ENCODE measurements at places on chromosomes 12 and 14.

- no peak for DNase-seq
Measured at GRCh38 chr12:57055824-57056223, 5.9 kb upstream of the MYO1A start.

DNA sequence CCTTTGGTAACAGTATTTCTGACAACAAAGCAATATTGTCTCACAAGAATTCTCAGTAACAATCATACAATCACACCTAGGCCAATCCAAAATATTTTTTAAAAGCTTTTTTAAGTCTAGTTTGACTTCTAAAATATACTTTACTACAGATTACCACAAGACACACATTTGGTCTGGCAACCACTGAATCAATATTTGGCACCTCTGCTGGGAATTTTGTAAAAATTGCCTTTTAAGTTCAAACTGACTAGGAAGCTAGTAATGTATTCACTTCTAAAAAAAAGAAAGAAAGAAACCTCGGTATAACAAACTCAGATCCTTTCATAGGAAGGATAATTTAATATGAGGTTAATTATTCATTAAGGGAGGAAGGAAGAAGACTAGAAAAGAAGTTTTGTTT is 18.2 kb upstream of the ETV6 start:
- no peak for DNase-seq

- no peak for DNase-seq
Measured at GRCh38 chr12:120190985-120191480, 3.5 kb downstream of the GCN1 start.

DNA sequence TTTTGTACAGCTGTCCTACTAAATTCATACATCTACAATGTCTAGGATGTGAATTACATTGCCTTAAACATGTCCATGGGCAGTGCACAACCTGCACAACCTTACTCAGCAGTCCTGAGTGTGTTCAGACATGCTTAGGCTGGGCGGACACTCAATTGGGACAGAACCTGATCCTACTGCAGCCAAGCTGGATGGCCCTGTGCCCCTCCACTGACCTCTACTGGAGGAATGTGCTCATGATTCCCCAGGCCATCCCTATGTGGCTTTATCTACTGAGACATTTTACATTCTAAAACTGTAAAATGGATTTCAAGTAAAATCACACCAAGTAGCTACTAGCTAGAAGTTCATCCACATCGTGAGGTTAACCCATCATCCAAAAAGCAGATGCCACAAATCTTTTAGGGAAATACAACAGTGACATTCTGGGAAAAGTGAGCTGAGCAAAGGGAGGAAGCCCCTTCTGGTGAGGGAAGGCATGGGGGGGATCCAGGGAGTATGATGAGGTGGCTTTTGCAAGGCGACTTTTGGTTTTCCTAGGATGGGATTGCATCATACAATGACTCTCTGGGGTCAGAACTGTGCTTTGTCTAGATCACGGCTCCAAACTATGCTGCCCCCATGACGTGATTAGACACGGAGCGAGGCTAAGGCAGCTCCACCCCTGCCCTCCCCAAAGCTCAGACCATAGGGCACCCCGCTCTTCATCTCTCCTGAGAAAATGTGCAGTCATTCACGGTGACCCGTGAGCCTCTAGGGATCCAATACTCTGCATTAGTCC is 911.7 kb upstream of the TMEM132C start:
- DNase-seq, result no peak

GRCh38 chr12:43063650-43064049 is 474.1 kb upstream of the PRICKLE1 start:
- no peak for DNase-seq

DNA sequence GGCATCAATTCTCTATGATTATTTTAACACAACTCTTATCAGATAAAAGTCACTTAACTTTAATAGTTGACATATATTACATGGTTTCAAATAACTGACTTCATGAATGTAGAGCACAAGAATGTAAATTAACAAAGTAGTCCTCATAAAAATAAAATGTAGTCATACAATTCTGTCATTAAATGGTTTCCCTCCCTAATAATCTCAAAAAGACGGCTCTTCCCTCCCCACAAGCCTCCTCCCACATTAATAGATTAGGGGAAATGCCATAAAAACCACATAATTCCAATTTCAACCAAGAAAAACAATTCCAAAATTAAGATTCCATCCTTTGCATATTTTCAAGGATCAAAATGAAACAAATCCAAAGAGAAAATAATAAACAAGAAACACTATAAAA is 36.7 kb downstream of the SPTLC2 start:
- no peak for DNase-seq

- no peak for DNase-seq
Measured at GRCh38 chr14:25622763-25623162, 572.8 kb upstream of the STXBP6 start.

GRCh38 chr12:40253936-40254335 is 29.1 kb downstream of the LRRK2 start:
- DNase-seq, result no peak

- no peak for DNase-seq
Measured at GRCh38 chr14:79661752-79662151, 549.6 kb downstream of the DIO2 start.

GRCh38 chr12:114163771-114164170 is 197.6 kb upstream of the RBM19 start:
- no peak for DNase-seq

DNA sequence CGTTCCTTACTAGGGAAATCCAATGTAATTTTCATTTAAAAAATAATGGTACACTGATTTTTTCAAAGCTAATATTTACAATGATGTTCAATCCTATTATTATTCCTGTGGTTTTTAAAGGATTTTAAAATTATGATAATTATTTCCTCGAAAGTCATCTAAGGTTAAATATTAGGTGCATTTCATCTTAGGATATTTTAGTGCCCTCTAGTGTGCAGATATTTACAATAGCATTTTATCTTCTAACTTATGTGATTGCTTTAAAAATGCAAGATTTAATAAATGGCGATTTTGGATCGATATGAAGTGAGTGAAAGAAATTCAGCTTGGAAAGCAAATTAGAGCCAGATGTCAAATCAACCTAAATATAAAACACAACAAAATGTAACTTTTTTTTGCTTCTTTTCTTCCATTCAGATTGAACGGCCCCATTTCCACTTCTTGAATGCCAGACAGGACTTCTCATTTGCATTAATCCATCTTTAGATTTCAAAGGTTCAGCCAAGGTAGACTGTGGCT is 293.5 kb downstream of the SLC6A15 start:
- no peak for DNase-seq

- DNase-seq, result no peak
Measured at GRCh38 chr12:115473257-115473956, 789.4 kb upstream of the TBX3 start.

DNA sequence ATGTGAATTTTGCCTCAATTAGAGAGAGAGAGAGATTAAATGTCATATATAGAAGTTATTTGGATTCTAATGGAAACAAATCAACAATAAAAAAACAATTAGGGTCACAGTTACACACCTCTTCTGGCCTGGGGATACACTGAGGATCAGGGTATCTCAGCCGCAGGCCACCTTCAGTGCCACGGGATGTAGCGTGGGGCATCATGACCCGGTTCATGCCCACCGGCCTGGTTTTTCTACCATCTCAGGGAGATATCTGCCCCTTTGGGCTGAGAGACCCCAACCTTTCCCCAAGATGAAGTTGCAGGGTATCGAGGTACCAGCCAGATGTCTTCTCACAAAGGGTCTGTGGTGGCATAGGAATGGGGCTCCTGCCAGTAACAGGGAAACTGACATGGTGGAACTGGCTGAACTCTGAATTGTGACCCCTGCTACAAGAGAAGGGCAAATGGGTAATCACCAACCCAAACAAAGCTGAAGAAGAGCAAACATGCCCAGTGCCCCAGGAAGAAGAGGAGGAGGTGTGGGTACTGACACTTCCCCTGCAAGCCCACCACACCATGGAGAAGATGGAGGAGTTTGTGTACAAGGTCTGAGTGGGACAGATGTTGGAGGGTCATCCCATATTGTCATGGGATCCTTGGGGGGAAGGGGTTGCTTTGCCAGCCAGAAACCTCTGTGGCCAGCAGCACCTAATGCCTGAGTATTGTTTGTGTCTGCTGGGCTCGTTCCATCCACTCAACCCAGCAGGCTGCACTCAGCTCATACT is 19.5 kb downstream of the SERPINA3 start:
- no peak for DNase-seq

GRCh38 chr14:91964724-91965123 is 17.2 kb upstream of the FBLN5 start:
- no peak for DNase-seq

- peak; percentile 88 for DNase-seq
Measured at GRCh38 chr14:105398044-105398725, at the start of gene TEX22. Gene TEX22, plus strand, starts transcription at chr14:105398538. Its CDS starts 803 bp downstream, at chr14:105399341.

GRCh38 chr14:37824939-37825712 is 229.7 kb downstream of the TTC6 start:
- DNase-seq, result no peak

DNA sequence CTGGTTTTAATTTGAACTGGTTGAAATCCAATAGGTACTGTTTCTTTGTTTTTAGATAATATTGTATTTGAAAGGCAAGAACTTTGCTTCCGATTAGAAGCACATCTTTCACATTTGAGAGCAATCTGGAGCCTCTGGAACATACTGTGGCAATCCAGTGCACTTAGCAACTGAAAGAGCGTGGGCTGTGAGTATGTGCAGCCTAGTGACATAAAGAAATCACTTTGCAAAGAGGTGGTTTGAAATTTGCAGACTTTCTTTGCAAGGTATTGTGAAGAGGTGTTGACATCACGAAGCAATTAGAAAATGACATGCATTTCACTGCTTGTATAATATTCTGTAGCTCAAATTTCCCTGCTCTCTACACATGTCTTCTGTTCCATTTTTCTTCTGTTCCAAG is 23.5 kb upstream of the CFAP54 start:
- DNase-seq, result no peak

DNA sequence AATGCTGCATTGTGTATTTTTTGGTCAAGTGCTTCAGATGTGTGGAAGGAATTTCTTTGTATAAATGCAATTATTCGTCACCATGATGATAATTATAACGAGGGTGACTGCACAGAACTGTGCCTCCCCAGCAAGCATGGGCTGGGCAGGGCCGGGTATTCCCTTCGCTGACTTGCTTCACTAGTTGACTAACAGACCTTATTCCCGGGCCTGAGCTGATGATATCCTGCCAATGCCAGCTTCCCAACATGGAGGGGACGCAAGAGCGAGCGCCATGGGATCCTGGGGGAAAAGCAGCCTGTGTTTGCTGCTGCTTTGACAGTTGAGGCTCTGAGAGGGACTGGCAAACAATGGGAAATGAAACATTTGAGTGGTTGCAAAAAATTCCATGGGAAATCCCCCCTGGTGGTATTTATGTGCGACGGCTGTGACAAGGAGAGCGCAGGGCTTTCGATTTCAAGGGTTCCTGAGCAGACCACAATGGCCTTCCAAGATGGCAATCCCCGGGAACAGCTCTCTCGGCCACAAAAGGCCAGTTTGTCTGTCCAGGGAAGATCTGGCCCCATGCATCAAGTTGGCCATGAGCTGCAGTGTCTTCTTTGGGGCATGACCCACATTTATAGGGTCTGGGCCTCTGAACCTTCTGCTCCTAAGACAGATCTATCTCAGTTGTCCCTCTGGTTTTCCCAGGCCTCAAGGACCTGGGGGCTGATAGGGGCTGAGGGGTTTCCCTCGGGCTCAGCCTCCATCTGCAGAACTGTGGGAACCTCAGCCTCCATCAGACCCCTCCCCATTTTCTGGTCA is 21.9 kb upstream of the MAP1LC3B2 start:
- DNase-seq, result peak; percentile 30

GRCh38 chr12:97801471-97802059 is 339.0 kb downstream of the RMST start:
- DNase-seq, result no peak

DNA sequence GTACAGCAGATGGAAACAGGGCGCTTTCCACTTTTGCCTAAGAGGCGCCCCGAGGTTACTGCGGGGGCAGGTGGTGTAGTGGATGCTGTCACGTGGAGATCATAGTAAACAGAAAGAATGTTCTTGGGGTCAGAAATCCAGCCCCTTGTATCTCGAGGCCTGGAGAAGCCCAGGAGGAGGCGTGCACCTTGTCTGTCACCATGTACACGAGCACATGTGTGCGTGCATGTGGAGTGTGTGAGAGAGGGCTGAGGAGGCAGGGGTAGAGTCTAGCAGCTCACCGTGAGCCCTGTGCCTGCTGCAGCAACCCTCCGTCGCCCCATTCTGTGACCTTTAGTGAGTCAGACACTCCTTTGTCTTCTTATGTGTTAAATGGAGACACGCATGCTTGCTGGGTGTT is 59.0 kb downstream of the CACNA1C start:
- no peak for DNase-seq

- no peak for DNase-seq
Measured at GRCh38 chr14:85172889-85173477, 357.0 kb upstream of the FLRT2 start.

GRCh38 chr12:132451172-132451835 is 38.6 kb upstream of the FBRSL1 start:
- DNase-seq, result no peak

DNA sequence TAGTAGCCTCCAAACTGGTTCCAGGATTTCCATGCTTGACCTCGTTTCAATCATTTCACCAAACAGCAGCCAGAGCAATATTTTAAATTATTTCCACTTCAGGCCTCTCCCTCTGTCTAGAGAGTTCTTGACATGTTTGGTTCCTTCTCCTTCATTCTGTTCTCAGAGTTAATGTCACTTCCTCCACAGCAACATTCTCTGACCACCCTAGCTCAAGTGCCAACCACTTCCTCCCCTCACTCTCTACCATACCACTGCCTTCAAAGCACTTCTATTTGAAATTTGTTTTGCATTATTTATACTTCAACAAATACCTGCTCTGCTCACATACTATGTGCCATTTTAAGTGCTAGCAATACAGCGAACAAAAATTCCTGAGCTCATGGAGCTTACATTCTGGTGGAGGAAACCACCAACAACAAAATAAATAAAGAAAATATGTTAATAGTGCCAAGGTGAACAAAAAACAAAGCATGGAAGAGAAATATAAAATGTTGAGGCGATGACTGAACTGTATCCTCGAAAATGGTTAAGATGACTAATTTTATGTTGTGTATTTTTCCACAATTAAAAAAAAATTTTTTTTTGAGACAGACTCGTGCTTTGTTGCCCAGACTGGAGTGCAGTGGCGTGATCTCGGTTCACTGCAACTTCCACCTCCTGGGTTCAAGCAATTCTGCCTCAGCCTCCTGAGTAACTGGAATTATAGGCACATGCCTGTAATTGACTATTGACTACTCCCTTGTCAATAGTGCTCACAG is 17.3 kb downstream of the BAZ1A start:
- peak; percentile 70 for DNase-seq

GRCh38 chr14:86787717-86788116 is 1205.3 kb downstream of the GALC start:
- no peak for DNase-seq

- no peak for DNase-seq
Measured at GRCh38 chr12:4954621-4955354, 45.1 kb downstream of the KCNA1 start.

- DNase-seq, result no peak
Measured at GRCh38 chr12:50234347-50234746, 49.0 kb downstream of the LIMA1 start.

GRCh38 chr12:113994051-113994450 is 27.9 kb upstream of the RBM19 start:
- no peak for DNase-seq

GRCh38 chr14:64195199-64195598 is 99.0 kb downstream of the ESR2 start:
- DNase-seq, result peak; percentile 27

GRCh38 chr12:132063491-132063890 is 80.6 kb downstream of the DDX51 start:
- no peak for DNase-seq
